ENCODE measurements at places on chromosomes 7 and 10.

DNA sequence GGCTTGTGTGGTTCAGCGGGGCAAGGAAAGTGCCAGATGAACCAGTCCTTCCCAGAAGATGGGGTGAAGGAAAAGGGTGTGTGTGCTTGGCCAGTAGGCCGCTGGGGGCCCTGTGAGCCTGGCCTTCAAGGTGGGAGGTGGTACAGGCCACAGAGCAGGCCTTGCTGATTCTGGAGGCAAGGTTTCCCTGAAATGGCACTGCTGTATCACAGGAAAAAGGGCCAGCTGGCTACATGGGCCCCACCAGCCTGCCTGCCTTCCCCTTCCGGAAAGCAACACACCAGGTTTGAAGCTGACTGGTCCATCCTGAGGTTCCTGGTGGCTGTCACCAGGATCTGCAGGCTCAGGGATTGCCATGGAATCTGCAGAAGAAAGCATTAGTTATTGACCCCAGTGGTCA lies 12.5 kb downstream of the MMRN2 start:
- DNase-seq: no peak

- no peak for DNase-seq
Measured at GRCh38 chr7:29224726-29225125, 30.2 kb downstream of the CHN2 start.

DNA sequence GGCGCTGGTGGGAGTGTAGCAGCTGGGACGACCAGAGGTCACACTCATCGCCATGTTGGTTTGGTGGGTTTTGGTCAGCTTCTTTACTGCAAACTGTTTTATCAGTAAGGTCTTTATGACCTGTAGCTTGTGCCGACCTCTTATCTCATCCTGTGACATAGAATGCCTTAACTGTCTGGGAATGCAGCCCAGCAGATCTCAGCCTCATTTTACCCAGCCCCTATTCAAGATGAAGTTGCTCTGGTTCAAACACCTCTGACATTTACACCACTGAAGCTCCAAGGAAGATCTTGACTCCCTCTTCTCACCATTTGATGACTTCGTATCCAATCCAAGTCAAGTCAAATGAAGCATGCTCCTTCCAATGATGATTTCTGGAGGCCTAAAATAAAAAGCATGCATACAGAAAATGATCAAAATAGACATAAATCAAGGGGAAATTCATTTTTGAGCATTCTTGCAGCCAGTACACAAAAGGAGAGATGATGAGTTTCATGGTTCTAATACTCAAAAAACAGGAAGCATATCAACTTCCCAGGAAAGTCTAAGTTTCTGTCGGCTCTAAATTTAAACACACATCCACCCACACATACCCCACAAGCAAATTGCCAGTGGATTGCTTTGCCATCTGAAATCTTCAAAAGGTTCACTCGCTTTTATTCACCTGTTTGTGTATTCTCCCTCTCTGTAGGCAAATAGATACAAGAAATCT lies 2.4 kb upstream of the PSMG3 start:
- DNase-seq: no peak

DNA sequence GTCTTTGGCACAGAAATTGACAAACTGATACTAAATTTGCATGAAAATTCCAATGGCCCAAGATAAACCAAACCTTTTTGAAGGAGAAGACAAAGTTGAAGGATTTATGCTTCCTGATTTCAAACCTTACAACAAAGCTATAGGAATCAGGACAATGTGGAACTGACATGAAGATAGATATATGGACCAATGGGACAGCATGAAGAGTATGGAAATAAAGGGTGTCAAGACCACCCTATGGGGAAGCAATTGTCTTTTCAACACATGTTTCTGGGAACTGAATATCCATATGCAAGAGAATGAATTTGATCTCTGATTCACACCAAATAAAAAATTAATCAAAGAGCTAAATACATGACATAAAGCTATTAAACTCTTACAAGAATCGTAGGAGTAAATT lies 77.2 kb upstream of the ADARB2 start:
- DNase-seq: no peak

DNA sequence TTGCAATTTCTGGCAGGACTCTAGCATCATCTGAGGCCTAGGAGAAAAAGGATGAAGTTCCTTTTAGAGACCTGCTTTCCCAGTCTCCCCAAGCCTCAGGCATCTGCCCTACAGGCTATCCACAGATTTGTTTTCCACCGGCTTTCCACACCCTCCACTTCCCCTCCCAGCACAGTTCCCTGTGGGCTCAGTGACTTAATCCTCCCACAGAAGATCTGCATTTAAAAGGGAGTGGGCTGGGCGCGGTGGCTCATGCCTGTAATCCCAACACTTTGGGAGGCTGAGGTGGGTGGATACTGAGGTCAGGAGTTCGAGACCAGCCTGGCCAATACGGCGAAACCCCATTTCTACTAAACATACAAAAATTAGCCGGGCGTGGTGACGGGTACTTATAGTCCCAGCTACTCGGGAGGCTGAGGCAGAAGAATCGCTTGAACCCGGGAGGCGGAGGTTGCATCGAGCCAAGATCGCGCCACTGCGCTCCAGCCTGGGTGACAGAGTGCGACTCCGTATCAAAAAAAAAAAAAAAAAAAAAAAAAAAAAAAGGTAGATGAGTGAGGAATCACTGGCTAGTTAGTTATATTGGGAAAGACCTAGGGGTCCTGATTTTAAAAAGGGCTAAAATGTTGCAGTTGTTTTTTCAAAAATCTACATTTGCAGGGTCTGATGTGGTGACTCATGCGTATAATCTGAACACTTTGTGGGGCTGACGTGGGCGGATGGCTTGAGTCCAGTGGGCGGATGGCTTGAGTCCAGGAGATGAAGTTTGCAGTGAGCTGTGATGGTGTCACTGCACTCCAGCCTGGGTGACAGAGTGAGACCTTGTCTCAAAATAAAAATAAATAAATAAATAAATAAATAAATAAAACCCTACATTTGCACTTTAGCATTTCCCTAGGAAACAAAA lies 119.5 kb downstream of the BAMBI start:
- peak; percentile 18 for DNase-seq

DNA sequence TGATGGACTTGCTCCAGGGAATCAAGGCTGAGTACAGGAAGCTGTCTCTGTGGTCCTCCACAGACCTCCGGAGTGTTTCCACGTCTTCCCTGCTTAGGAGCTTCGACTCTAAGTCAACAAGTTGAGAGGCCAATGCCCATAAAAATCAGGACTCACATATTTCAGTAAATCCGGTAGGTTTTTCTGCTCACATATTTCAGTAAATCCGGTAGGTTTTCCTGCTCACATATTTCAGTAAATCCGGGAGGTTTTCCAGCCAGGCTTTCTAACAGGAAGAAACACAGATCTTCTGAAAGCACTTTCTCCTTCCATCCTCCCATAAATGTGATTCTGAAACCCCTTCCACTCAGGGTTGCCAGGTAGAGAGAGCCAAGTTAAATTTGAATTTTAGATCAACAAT lies 340.1 kb upstream of the SHH start:
- no peak for DNase-seq

GRCh38 chr10:69048103-69048502 lies 39.8 kb upstream of the SRGN start:
- peak; percentile 66 for DNase-seq

GRCh38 chr10:93106631-93107072 lies 33.0 kb downstream of the CYP26A1 start:
- DNase-seq: no peak

- no peak for DNase-seq
Measured at GRCh38 chr7:55084307-55084706, 65.5 kb downstream of the EGFR start.

DNA sequence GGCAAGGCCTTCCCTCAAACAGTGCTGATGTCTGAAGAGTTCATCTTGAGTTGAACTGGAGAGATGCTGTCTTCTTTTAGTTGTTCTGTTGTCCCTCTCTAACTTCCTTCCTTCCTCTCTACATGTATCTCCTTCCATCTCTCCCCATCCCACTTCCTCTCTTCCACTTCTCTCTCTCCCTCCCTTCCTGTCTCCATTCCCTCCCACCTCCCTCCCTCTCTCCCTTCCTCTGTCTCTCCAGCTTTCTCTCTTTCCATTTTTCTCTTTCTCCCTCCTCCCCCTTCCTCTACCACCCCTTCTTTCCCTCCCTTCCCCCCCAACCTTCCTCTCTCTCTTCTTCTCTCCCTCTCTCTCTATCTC lies 40.7 kb upstream of the TNS3 start:
- no peak for DNase-seq

- DNase-seq: peak; percentile 70
Measured at GRCh38 chr10:33365871-33366411, 31.5 kb upstream of the NRP1 start.

DNA sequence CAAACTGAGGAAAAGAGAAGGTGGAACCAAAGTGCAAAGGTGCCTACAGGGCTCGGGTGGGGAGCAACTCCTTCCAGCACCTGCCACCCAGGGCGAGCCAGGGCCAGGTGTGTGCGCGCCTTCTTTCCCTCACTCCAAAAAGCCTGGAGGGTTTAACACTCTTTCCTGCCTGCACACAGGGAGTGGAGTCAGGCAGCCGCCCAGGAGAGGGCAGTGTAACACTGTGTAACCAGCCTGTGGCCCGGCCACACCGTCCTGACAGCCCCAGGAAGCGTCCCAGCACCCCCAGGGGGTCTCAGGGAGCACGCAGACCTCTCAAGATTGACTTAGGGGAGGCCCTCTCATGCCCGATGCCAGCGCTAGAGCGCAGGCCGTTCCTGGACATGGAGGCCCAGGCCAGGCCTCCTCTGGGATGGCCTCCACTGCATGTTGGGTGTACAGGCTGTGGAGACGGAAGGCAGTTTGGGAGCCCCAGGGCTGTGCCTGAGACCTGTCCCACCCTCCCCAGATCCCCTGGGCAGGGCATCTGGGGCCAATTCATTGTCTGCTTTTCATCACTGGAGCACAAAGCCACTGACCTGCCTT lies 13.4 kb downstream of the BRI3 start:
- peak; percentile 35 for DNase-seq

DNA sequence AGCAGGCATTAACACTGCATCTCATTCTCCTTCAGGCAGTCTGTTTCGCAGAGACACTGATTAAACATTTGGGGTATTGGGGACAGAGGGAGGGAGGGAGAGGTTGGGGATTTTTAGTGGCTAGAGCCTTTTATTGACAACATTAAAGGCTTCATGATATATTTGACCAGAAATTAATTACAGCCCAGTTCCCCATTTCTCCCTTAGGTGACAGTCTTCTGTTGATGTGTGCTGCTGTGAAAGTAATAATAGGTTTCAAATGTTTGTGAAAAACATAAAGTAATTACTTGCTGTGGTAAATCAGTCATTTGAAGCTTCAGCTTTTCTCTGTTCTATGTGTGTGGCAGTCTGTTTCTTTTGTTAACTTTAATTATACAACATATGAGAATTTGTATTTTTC lies 105.3 kb upstream of the LRGUK start:
- DNase-seq: no peak

- DNase-seq: peak; percentile 96
Measured at GRCh38 chr10:65891073-65891981, 1034.5 kb upstream of the LRRTM3 start.

DNA sequence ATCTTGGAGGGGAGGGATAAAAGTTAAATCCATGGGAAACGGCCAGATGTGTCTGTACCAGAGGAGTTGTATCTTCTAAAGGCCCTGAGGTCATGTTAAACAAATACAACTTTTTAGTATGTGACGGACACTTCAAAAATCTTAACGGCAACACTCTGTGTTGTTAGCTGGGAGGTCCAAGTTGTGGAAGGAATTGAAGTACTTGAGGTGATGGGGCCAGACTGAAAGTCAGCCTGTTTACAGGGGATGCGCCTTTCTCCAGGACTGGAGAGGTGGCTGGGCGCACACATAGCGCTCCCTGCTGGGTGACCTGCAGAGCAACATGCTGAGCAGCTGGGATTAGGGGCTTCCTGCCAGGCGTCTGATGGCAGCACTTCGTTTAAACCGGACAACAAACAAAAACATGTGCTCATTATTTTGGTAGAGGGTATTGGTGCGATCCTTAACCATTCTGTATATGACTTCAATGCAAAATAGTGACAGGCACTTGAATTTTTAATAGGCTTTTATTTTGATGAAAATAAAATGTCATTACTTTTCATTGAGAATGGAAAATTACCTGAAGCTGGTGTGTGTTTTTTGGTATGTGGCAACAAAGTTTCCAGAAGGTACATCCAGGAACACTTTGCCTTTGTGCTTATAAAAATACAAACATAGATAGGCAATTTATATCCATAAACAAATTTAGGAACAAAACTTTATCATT lies 198.2 kb downstream of the MLLT10 start:
- peak; percentile 84 for DNase-seq

DNA sequence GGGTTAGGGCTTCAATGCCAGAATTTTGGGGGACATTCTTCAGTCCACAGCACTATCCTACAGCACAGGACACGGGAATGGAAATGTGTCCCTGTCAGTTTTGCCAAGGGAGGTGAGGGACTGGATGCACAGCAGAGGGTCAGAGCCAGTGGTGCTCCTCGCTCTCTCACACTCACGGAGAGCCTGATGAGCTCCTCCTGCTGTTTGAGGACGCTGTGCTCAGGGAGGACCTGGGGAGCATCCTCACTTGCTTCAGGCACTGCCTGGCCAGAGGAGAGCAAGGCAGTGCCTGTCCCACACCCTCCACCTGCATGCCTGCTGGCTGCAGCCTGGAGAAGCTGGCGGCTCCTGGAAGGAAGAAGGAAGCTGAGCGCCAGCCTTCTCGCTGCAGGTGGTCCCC lies 58.6 kb downstream of the RAMP3 start:
- no peak for DNase-seq

GRCh38 chr10:114767986-114768821 lies 53.4 kb upstream of the FHIP2A start:
- peak; percentile 54 for DNase-seq

DNA sequence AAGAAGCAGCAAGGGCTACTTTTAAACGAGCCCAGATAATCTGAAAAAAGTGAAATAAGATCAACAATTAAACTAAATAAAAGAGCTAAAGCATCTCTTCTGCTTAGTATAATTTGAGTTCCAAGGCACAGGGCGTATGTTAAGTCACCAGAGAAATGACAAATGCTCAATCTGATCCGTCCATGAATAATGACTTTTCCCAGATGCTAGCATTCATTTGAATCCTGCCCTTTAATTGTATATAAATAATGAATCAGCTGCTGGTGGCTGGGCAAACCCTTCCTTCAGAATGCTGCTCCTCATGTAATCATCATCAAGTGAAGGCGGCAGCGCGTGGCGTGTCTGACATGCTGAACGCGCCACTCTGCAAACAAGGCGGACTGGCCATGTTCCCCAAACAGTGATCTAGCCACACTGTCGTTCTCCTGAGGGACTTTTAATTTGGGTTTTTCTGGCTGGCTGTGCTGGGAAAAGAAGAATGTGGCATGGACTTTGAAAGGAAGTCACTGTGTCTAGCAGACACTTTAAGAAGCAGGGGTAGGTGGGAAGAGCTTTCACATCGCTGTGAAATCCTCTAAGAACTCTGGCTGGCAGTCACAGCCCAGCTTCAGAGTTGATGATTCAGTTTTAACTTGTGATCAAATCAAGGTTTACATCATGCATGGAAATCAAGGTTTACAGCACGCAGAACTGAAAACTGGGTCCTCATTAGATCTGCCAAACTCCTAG lies 70.7 kb downstream of the BEND7 start:
- DNase-seq: no peak

GRCh38 chr10:20984662-20985061 lies 87.6 kb upstream of the NEBL start:
- no peak for DNase-seq

- no peak for DNase-seq
Measured at GRCh38 chr7:52609511-52609910, 425.9 kb upstream of the POM121L12 start.

Measured in common myeloid progenitor, CD34-positive (primary cell).